Kidney glomerular epithelial cell (primary cell): ENCODE measurements at places on chromosomes 2 and 18.

- no peak for DNase-seq
Measured at GRCh38 chr2:238467792-238468191, 41.1 kb downstream of the ASB1 start.

DNA sequence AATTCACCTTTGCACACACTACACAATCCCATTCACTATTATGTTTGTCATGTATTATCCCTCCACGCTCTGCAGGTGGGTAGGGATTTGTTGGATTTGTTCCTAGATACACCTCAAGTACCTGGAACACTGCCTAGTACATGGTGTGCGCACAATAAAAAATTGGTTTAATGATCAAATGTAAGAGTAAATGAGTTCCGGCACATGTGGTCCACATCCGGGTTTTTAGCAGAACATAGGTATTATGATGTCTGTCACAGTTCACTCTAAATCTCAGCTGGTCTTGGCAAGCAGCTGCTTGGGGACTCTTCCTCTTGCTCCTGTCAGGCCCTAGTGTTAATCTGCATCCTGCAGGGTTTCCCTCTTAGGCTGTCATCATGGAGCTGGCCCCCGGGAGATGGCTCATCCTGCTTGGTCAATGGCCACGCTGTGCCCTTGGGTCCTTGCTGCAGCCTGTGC is 21.8 kb upstream of the IL1R1 start:
- DNase-seq: no peak

DNA sequence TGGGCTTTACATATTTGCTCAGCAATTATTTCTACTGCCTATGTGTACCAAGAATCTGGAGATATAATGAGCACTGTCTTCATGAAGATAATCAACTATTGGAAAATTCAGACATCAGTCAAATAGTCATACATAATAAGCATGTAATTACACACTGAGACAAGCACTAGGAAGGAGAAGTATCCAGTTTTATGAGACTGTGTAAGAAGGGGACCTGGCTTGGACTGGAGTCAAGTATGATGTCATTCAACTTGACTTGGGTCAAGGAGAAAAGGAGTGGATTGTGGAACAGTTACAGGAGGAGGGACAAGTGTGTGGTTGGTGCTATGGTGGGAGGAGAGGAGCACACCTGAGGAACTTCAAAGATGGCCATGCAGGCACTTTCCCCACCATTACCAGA is 419.8 kb upstream of the TRIB2 start:
- no peak for DNase-seq

DNA sequence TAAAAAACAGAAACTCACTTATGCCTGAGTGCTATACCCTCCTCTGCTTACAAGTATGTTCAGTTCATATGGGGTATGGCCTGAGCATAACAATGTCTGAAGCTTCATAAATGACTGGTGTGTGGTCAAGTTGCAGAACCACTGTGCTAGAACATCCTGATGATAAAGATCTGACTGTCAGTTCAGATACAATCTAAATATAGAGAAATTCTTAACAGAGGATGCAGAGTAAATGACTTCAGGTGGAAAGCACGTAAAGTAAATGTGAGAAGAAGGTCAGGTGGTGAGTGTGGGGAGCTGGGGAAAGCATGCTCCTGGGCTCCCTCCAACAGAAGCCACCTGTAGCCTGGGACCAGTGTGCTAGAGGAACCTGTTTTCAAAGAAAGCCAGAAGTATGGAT is 926.2 kb downstream of the TSN start:
- DNase-seq: no peak

GRCh38 chr18:59659508-59660170 is 37.6 kb downstream of the CCBE1 start:
- DNase-seq: no peak

GRCh38 chr18:45316127-45316526 is 299.1 kb upstream of the SLC14A2 start:
- DNase-seq: no peak

DNA sequence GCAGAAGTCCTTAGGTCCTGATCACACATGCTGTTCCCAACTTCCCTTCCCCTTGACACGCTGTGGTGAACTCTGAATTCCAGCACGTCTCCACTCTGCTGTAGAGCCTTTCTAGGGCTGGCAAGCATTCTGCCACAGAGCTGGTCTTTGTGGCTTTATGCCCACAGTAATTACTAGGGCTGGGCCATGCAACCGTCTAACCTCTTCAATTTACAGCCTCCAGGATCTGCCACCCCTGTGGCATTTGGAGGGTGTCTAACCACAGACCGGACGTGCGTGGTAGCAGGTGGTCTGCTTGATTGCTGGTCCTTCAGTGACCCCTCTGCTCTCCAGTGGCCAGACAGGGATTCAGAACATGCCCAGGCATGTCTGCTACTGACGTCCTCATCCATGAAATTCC is 43.1 kb upstream of the TGFA start:
- peak; percentile 58 for DNase-seq

DNA sequence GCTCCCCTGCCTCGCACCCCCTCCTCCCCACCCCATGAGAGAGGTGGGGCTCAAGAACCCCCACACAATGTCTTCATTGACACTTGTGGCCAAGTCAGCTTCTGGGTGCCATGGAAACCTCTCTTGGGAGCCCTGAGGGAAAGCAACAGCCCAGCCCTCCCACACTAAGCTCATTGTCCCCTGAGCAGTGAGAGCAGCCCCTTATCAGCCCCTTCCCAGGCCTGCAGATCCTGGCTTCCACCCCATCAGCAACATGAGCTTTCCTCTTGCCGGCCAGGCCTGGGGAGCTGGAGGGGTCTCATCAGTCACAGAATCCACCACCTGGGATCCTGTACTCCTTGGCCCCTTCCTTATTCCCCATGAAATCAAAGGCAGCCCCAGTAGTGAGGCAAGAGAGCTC is 107.8 kb upstream of the ST3GAL5 start:
- DNase-seq: no peak

DNA sequence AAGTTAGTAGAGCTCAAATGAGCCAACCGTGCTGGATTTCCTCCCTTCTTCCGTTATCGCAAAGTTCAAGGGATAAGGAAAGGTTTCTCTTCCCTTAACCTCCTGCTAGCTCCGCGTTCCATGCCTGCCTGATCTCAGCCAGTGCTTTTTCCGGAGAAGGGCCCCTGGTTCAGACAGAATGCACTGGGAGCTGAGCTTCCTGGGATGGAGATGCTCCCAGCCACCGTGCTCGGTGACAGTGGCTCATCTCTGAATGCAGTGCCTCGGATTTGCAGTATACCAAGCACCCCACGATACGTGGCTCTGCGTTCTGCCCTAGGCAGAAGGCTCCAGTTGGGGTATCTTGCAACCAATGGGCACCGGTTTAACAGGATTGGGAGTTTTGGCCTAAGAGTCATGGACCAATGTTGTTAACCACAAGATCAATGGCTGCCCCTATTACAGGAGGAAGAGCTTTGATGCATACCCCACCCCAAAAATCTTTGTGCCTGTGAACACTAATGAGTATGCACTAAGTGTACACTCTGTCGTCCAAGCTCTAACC is 876 bp downstream of the CNTNAP5 start:
- DNase-seq: no peak

- no peak for DNase-seq
Measured at GRCh38 chr2:237967463-237967951, 693 bp downstream of the UBE2F start.

DNA sequence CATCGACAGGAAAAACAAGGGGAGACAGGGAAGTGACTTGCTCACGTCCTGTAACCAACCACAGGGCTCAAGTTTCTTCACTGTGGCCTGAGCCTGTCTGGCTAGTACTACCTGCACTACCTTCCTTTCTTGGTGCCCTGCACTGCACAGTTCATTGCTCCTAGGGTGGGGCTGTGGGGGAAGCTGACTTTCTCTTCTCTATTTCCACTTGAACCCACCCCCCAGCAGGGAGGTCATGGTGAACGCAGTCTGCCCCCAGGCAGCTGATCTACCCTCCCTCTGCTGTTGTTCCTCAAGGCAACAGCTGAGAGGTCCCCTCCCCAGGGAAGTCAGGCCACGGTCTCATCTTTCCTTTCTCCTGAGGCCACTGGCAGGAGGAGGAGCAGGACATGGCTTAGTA is 532.1 kb downstream of the SOX11 start:
- no peak for DNase-seq

DNA sequence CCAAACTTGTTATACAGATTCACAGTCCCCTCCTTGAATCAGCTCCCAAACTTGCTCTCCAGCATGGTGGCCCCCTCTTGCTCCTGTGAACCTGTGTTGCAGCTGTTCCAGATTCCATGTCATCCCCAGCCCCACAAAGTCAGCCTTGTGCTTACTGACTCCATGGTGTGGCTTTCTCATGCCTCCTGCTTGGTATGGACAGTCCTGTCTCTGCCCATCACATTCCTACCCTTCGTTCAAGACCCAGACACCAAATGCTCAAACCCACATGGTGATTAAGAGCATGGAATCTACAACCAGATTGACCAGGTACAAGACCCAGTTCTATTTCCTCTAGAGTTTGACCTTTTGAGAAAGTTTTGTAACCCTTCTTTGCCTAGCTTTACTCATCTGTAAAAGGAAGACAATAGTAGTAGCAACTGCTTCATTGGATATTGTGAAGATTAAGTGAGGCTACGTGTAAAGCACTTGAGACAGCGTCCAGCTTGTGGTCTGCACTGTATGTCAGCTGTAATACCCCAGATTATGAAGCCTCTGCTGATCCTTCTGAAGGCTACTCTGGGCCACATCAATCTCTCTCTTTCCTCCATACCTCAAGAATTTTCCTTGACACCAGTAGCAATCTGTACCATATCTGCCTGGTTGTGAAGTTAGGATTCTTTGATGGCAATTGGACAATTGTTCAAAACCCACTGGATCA is 146.4 kb upstream of the HAAO start:
- no peak for DNase-seq

- no peak for DNase-seq
Measured at GRCh38 chr2:84477886-84478285, 18.8 kb upstream of the SUCLG1 start.

DNA sequence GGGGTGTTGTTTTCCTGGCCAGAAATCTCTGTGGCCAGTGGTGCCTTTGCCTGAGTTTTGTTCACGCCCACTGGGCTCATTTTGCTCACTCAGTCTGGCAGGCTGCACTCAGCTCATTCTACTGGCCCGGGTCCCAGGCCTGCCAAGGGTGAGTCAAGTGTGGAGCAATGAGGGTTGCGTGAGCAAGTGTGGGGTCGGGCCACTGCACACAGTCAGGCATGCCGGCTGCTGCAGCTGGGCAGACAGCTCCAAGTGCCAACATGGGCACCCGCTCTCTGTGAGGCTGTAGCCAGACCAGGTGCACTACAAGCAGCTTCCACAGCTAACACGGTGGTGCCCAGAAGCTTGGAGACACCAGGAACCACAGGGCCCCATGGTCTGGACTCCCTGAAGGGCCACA is 801.1 kb upstream of the RAB6C start:
- no peak for DNase-seq

- DNase-seq: no peak
Measured at GRCh38 chr2:119731983-119732382, 27.7 kb upstream of the PTPN4 start.

DNA sequence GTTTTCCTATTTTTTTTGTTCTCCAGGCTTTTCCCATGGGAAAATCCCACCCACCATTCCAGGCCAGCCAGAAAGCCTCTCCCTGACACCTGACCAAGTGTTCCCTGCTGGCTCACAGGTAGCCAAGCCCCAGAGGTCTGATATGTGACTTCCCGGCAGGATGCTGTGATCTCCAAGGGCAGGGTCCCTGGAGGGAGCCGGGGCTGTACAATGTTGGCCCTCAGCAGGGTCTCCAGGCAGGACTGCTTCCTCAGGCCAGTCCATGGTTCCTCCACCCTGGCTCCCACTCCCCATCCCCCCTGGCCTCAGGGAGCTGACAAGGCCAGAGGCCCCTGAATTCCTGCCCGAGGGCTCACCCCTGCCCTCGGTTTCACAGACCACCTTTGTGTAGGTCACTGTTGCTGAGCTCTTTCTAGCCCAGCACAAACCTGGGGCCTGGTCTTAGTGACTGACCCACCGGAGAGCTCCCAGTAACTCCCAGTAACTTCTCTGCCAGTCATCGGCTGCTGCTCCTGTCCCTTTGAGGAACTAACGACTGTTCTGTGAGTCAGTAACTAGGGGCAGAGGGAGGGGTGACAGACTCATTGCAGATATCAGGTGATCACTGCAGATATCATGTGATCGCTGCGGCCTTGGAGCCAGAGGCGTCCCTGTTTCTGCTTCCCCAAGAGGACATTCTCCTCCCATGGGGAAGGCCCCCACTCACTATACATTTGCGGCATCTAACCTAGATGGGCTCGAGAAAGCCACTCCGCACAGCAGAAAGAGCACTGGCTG is 38.7 kb downstream of the SDC1 start:
- peak; percentile 16 for DNase-seq

DNA sequence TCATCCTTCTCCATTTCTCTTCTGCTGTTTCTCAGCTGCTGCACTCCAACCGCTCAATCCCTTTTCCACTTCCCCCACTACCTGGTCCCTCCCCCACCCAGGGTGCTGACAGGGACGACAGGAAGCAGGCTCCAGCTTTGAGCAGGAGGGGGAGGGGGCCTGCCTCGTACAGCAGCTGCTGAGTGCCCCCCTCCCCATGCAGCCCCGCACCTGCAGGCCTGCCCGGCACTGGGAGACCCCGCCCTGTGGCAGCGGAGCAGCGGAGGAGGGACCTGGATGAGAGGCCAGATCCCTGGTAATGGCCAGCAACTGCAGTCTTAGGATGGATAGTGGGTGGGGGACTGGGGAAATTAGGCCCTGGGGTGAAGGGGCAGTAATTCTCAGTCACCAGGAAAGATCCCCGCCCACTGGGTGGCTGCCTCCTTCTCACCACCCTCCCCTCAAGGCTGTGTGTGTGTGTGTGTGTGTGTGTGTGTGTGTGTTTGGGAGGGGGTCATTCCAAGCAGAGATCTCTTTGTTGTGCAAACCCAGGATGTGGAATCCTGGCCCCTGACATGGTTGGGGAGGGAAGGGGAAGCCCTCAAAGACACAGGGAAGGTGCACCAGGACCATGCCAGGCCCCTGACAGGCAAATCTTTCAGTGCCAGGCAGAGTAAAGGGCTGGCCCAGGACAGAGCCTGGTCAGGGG is 6.8 kb upstream of the CRYBA2 start:
- DNase-seq: no peak

DNA sequence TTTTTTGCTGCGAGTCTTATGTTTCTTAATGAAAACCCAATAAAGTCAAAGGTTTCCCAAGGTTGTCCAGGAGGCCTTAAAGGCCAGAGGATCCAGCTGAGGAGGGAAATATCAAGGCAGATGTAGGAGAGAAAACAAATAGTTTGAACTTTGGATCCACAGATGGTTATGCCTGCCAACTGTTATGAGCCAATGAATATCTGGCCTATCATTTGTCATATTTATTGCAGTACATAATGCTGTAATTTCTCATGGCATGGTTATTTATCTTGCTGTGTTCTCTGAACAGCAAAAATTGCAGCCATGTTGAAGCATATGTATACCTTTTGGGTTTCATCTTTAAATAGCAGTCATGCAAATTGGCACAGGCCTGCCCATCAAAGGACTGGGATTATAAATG is 38.2 kb upstream of the CAVIN2 start:
- no peak for DNase-seq

DNA sequence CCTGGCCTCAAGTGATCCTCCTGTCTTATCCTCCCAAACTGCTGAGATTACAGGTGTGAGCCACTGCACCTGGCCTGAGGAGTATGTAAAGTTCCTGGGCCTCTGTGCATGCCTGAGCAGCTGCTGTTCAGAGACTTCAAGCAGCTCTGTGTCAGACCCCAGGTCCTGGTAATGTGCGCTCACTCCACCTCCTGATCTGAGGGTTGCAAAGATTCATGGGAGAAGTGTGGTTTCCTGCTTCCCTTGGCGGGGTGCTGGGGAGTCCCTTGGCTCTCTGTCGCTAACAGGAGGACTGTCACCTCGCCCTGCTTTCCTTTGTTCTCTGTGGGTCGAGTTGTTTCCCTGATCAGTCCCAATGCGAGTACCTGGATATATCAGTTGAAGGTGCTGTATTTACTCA is 8.6 kb upstream of the IL36A start:
- DNase-seq: no peak

- DNase-seq: no peak
Measured at GRCh38 chr18:61187971-61188370, 145.3 kb upstream of the CDH20 start.
